Stimulated activated CD8-positive, alpha-beta memory T cell treated with anti-CD3 and anti-CD28 coated beads, Interleukin-15, amount 100 ng/mL, for 1 hour (primary cell): ENCODE measurements at places on chromosomes 3 and 15.

DNA sequence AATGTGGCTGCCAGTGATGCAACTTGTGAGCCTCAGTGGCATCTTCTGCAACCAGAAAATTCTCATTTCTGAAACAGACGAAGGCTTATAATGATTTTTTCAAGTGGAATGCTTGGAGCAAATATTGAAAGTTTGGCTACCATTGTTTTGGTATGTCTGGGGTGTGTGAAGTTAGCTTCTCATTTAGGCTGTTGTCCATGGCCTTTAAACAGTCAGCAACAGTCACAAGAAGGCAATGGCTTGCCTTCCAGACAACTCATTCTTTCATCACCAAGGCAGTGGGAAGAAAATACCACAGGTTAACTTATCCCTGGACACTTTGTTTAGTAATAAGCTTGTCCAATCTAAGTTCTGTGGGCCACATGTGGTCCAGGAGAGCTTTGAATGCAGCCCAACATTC is 4.7 kb upstream of the BNC1 start:
- DNase-seq: no peak

GRCh38 chr3:66633402-66634381 is 132.9 kb upstream of the LRIG1 start:
- DNase-seq: no peak

- DNase-seq: no peak
Measured at GRCh38 chr3:136682740-136683312, 69.4 kb downstream of the STAG1 start.

GRCh38 chr3:188507244-188507720 is 353.3 kb downstream of the LPP start:
- no peak for DNase-seq

DNA sequence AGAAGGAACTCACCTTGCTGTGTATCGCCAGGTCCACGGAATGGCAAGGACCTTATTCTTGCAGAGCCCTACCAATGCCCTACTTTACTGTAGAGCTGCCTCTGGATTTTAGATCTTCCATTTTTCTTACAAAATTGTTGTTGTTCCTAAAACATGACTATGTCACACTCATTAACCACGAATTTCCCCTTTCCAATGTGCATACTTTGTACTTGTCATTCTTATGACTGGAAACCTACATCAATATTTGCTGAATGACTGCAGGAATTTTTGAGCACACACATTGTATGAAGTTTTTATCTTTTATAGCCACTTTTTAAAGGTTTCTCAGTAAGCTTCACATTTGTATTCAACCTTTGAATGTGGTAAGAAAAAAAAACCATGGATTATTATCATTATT is 35.9 kb upstream of the CMSS1 start:
- DNase-seq: no peak

DNA sequence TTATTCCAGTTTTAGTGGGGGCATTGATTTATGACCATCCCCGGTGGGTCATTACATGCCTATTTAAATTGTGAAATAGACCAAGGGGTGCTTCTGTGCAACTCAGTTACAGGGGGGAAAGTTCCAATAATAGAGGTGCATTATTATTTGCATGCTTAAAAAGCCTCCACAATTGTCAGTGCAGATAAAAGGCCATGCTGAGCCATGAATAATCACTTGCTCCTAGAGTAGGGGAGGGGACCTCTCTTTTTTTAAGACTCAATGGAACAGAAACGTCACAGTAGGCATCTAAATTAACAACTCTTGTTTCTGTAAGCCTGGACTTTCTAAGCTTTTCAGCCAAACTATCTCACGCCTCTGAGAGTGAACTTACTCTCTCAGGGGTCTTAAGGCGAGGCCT is 66.5 kb upstream of the CMTM7 start:
- no peak for DNase-seq

- no peak for DNase-seq
Measured at GRCh38 chr3:95923496-95924210, 890.7 kb upstream of the EPHA6 start.

DNA sequence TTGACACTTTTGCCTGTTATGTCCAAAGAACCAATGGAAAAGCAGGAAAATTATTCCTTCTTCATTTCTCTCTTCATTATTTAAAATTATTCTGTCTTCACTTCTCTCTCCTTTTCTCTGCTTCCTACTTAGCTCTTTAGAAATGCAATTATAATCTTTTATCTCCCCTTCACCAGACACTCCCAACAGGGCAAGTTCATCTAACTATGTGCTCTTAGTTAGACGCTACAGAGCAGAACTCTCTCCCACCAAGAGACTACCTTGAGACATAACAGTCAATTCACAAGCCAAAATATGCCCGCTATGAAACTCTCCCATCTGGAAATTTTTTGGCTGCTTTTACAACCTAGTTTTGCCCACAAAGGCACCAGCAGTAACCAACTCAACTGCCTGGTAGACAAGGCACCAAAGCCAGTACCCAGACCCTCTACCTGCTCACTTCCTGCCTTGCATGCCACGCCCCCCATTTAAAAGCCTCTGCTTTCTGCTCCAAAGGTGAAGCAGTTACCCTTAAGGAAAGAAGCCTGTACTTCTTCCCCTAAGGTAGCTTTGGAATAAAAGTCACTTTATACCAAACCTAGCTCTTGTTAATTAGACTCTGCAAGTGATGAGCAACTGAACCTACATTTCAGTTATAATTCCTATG is 28.1 kb downstream of the CCRL2 start:
- no peak for DNase-seq

GRCh38 chr15:40410476-40410875 is 4.9 kb downstream of the IVD start:
- no peak for DNase-seq

- no peak for DNase-seq
Measured at GRCh38 chr3:25043177-25043576, 384.9 kb upstream of the RARB start.

DNA sequence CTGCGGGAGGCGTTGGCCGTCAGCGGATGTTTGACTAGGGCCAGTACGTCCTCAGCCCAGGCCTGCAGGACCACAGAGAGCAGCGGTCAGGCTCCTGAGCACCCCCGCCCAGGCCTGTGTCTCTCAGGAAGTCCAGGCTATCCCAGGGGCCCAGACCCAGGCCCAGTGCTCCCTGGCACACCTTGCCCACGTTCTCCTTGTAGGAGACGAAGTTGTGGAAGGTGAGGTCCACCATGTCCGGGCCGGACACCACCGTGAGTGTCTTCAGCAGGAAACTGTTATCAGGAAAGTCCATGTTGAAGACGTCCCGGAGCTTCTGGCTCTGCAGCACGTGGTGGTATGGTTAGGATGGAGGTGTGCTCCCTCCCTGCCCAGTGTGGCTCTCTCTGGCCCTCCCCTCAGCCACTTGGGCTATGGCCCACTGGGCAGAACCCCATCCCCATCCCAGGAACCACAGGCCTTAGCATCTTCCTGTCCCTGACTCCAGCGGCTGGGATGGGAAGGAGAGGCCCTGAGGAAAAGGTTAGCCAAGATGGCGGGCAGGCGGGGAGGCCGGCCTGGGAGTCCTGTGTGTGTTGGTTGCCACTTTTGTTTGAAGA is 5.3 kb downstream of the PLCB2 start:
- DNase-seq: no peak

DNA sequence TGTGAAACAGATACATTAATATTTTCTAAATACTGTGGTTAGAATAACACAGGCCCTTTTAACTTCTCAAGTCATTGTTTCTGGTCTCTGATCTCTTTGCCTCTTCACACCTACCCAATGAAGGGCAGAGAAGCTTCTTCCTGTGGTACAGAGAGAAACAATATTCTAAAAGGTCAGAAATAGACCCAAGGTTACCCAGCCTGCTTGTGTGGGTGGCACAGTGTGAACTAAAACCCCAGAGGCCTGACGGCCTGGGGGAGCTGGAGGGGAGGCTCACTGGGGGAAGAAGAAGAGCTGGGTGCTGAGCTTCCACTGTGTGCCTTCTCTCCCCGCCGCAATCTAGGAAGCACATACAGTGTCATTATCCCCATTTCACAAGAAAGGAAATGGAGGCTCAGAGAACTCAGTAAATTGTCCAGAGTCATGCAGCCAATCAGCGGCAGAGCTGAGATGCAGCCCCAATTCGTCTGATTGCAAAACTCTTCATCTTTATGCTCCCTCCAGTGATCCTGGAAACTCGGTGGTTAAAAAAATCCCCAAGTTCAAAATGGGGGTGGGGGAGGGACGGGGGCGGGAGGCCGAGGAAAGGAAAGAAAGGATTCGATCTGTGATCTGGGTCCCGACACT is 64.1 kb upstream of the HEG1 start:
- DNase-seq: no peak

GRCh38 chr3:98623572-98624280 is 30.3 kb upstream of the CPOX start:
- no peak for DNase-seq
